ENCODE measurements at places on chromosomes 5 and 9.
A peak's percentile ranks its signal among the peaks of the same experiment; 100 is the strongest.

DNA sequence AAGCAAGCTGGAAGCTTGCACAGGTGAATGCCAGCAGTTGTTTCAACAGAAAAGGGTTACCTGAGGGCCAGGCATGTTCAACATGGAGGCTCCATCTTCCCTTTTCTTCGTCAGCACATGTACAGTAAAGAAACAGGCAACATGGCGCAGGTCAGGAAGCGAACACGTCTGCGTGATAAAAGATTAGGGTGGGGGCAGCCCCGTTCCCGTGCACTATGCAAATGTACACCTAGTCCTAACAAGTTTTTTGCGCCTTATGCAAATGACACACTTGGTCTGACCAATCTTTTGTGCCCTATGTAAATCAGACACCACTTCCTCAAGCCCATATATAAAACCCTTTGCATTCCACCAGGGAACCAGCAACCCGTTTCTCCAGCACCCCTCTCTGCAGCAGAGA lies 452.1 kb upstream of the PTPRD start:
- DNase-seq = no peak

GRCh38 chr5:80540691-80541090 lies 29.4 kb downstream of the ANKRD34B start:
- DNase-seq = no peak

DNA sequence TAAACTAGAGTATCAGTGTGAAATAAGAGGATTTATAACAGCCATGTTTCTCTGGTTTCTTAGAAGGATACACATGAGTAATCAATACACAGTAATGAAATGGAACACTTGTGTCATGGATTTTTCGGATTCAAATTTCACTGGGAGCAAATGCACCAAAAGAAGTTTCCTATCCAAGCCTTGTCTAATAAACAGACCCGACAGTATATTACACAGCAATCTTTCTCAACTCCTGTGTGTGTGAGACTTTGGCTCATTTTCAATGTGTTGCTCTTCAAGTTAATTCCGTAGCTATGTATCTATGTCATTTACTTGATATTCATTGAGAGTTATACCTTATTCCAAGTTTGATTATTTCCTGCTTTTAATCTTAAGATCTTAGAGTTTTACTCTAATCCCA lies 930.2 kb downstream of the MAT2B start:
- DNase-seq = no peak

GRCh38 chr5:53333160-53333559 lies 147.3 kb upstream of the FST start:
- DNase-seq = no peak

- no peak for DNase-seq
Measured at GRCh38 chr5:61569353-61569752, 237.3 kb downstream of the ZSWIM6 start.

GRCh38 chr9:137049544-137050449 lies 3.8 kb upstream of the NPDC1 start:
- DNase-seq = peak; percentile 44

DNA sequence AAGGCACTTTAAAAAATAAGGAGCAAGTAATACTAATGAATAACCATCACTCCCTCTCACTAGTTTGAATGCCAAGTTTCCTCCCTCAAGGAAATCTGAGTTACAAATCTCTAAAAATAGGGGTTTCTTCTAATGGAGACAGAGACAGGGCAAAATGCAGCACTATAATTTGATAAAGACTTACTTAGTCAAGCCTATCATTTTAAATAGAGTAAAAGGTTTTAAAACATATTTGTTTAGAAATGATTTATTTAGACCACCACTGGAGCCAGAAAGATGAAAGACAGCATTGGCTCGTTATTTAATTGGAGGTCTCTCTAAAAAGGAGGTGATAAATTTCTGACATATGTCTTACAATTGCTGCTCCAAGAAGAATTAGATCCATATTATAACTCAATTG lies 228.7 kb downstream of the TLE1 start:
- DNase-seq = no peak

- no peak for DNase-seq
Measured at GRCh38 chr9:116116393-116116792, 37.2 kb upstream of the PAPPA start.

DNA sequence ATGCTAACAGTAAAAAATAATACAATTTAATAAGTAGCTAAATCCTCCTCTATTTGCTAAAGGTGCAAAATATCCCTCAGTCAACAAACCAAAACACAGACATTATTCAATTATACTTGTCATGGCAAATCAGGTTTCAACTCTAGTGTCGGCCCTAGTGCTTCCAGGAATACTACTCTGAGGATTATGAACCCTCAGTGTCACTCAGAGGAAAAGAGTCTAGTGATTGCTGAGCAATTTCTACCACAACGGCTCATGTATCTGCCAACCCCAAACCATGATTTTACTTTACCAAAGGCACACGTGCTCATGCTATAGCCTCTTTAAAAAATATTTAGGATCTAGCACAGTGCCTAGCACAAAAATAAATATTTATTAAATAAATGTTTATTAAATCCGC lies 21.0 kb downstream of the RICTOR start:
- DNase-seq = no peak

DNA sequence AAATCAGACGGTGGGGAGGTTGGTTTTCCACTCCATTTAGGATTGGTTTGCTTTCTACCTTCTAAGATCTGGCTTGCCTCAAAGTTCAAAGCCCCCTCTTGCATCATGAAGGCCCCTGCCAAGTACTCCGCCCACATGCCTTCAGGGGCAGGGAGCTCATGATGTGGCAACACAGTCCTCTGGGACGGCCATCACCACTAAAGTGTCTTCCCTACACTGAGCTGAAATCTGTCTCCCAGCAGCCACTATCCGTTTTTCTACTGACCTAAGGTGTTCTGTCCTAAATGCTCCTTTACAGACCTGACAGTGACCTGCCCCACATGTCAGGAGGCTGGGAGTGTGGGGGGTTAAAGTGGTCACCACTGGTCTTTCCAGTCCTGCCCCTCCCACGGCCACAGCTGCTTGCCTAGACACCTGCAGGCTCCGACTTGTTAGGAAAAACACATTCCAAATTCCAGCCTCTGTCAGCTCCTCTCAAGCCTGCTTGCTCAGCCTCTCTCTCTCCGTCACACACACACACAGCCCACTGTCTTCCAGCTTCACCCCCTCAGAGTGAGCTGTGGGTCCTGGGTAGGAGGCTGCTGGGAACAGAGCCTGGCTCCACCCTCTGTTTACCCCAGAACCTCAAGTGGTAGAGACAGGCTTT lies 44.9 kb downstream of the SHB start:
- DNase-seq = no peak

DNA sequence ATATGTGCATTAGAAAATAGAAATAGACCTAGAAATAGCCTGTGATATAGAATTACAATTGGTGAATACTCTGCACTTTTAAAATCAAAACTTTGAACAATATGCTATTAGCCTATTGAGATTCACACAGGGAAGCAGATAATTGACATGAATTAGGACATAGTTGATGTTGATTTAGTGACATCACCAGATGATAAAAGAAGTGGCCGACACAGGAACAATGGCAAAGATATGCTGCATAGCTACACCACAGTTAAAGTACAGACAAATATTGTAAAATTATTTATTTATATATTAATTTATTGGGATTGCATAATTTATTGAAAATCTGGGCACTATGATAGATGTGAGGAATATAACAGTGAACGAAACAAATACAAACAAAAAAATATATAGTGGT lies 261.5 kb upstream of the CCNH start:
- DNase-seq = no peak
